ENCODE measurements at places on chromosomes 1 and 21.

DNA sequence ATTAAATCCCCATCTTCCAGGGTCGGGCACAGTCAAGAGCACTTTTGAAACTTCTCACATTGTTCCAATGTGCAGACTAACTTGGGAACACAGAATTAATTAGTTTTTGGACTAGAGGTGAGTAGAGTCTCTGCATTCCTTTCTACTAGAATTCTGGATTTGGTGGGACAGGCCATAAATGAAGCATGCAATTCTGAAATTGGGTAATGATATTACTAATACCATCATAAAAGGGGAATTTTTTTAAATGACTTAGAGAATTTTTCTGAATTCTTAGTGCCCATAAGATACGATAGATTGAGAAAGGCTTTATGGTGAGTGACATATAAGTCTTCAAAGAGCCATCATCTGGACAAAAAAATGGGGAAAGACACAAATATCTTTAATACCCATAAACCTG lies 41.8 kb downstream of the ADAMTS5 start:
- no peak for DNase-seq

GRCh38 chr1:98550076-98550475 lies 111.4 kb upstream of the SNX7 start:
- no peak for DNase-seq

GRCh38 chr1:11142618-11143391 lies 43.1 kb upstream of the EXOSC10 start:
- no peak for DNase-seq

- peak; percentile 2 for DNase-seq
Measured at GRCh38 chr1:98792123-98792522, 130.6 kb downstream of the SNX7 start.

DNA sequence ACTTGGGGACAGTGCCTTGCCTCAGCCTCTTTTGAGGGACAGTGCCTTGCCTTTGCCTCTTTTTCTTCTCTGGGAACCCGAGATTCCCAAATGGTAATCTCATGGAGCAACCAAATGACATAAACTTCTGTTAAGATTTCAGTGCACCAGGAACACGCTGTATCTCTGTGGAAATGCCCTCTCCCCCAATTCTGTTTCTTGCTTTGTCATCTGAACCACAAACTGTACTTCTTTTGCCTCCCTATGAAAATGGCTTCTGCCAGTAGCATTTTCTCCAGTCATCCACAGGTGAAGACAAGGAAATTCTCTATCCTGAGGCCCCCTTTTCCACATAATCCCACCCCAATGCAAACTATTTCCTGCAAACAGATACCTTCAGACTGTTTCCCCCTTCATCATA lies 66.3 kb downstream of the OMA1 start:
- no peak for DNase-seq

DNA sequence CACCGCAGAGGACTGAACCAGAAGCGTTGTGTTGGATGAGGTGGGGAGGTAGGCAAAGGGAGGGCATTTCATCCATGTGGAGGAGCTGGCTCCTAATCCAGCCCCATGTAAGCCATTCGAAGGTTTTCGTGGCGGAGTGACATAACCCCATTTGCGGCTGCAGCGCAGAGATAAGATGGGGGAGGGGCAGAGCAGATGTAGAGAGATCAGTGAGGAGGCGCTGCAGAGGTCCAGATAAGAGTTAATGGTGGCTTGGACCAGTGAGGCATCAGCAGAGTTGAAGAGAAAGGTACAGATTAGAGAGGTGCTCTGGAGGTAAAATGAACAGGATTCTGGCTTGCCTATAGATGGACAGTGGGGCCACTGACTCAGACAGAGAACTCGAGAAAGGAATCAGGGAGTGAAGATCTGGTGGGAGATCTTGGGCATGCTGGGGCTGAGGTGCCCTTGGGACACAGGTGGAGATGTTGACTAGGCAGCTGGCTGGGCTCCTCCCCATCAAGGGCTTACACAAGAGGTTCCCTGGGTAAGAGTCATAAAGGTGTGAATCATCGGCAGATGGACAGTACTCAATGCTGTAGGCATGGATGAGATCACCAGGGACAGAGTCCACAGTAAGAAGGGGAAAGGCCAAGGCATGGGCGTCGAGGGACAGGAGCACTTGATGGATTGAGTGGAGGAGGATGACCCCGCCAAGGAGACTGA lies 7.8 kb upstream of the PTPRF start:
- DNase-seq, result peak; percentile 95

- no peak for DNase-seq
Measured at GRCh38 chr1:167090314-167090942, at the start of gene GPA33. GPA33 (minus strand) TSS chr1:167090377; CDS start chr1:167090287, 90 bp downstream.

Data from fibroblast of mammary gland (primary cell).